RPMI7951 (cell line): ENCODE measurements at places on chromosomes 6 and 20. TPM values are rescaled to one million over a fixed set of nuclear protein-coding genes. Genes with fewer than 3 reads are reported as not detected.

- no peak for DNase-seq
Measured at GRCh38 chr6:36272234-36272633, 2.4 kb downstream of the PNPLA1 start.

DNA sequence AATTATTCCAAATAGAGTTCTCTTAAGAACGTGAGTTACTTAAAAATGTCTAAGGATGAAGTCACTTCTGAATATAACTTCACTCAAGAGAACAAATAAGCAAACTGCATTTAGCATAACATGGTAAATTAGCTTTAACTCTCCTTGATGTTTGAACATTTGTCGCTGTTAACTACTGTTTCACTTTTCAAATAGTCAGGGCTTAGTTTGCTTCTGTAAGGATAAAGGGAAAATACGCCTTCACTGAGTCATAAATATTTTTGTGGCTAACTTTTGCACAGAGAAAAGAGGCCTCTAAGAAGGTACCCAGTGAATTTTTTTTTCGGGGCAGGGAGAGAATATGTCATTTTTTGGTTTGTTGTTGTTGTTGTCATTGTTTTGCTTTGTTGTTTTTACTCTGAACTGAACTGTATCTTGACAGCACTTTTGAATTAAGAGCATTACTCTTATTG is 8.1 kb downstream of the PTPN1 start:
- DNase-seq: peak; percentile 69

DNA sequence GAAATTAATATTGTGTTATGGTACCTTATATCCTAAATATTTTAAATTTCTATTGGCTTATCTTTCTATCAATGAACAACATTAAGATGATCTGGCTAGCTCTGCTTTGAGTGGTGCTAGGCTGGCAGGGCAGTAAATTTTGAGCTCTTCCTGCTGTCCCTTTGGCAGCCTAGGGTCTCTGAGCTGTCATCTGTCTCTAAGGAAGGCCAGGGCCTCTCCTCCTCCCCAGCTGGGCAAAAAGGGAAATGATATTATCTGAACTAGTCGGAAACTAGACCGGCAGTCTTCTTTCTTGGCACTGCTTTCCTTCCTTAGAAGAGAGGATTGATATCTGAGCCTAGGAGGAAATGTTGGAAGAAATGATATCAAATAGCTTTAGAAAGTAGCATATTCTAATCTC is 176.7 kb upstream of the BTBD3 start:
- no peak for DNase-seq

DNA sequence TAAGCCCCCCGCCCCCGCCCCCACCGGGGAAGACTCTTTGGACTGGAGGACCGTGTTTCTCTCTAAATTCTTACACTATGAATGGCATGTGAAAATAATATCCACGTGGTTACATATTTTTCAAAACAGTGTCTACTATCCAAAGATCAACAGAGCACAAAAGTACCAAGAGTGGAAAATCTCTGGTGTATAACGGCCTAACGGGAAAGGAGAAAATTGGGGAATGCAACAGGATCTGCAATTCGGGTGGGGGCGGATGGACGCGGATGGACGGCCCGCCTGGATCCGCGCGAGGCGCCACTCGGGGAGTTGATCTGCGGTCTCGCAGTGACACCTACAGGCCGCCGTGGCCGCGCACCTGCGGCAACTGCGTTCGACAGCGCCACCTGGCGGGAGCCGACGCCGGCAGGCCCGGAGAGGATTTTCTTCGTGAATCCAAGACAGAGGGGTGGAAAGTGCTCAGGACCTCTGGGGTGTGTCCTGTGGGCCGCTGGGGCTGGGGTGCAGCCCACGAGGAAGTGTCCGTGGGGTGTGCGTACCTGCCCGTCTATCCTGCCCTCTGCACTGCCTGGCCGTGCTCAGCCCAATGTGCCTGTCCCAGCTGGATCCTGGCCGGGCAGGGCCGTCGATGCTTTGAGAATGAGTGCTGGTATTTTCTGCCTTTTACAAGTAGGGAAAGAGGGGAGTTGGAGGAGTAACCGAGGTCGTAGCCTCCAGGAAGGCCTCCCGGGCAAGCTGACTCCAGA is 18.6 kb downstream of the ANKRD60 start:
- peak; percentile 73 for DNase-seq

DNA sequence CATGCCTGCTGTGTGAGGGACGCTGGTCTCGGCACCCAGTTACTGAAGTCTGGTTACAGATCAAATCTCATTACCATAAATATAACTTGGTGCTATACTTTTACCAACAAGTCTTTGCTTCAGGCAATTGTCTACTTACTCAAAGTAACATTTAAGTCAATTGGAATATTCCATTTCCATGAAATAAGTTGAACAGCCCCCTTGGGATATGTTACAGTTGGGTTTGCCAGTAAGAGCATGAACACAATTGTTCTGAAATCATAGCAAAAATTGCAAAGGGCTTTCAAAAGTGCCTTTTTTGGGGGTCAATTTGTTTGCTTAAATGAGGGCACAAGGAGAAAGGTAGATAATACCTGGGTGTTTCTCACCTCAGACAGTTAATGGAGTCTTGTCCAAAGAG is 170.9 kb upstream of the EXOC2 start:
- DNase-seq: no peak

- DNase-seq: no peak
Measured at GRCh38 chr6:10721850-10722569, 860 bp upstream of the TMEM14C start.

DNA sequence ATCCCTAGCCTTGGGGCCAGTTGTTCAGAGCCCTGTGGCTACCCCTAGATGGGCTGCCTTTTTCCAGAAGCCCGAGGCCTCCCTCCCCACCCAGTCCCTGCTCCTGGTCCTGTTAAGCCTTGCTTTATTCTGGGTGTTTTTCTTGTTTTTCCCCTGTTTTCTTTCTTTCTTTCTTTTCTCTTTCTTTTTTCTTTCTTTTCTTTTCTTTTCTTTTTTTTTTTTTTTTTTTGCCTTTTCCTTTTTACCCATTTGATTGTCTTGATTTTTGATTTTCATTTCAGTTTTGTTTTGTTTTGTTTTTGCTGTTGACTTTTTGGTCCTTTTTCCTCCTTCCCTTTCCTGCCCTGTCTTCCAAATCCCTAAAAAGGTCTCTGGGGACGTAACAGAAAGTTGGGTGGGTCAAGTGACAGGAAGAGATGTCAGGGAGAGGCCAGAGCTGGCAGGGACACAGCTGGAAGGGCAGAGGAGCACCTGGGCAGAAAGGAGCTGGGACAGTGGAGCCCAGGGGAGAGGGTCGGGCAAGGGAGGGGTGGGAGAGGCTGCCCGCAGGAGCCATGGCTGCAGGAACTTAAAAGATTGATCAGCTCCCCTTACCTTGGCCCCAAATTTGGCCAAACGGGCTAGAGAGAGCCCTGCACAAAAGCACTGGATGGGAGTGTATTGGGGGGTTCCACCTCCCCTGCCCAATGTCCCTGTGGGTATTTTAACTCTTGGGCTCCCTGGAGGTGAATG is 27.6 kb downstream of the MYH7B start:
- DNase-seq: no peak

DNA sequence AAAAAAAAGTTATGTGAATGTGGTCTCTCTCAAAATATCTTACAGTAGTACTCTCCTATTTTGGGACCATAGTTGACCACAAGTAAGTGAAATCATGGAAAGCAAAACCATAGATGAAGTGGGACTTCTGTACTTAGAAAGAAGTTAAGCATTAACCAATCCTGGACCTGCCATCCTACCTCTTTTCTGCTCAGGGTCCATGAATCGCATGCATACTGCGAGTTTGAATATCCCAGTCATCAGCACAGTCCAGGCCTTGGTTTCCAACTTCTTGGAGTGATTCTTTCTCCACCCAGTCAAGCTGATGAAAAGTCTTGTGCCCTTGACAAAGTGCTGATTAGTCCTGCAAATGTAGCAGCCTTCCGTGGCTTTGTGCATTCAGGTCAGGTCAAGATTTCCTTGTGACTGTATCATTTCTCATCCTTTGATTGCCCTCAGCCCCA is 46.0 kb downstream of the RNF217 start:
- peak; percentile 79 for DNase-seq

- DNase-seq: peak; percentile 28
Measured at GRCh38 chr20:62952968-62953838, 694 bp downstream of the SLC17A9 start.

- DNase-seq: no peak
Measured at GRCh38 chr20:23585449-23585807, 17.1 kb upstream of the CST9L start.

DNA sequence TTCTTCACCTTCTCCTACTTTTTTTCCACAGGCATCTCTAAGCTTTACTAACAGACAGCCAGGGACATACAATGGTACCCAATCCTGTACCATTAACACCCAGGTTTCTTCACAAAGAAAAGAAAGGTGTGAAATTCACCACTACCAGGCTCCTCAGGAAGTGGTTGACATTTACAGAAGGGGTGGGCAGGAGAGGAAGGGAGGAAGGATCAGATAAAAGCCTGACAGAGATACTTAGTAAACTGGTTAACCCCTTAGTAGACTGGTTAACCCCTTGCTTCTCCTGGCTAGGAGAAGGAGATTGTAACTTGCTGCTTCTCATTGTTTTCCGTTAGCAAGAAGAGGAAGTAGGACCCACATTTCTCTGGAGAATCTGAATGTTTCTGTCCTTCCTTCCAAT is 7.2 kb downstream of the SAMD3 start:
- no peak for DNase-seq

DNA sequence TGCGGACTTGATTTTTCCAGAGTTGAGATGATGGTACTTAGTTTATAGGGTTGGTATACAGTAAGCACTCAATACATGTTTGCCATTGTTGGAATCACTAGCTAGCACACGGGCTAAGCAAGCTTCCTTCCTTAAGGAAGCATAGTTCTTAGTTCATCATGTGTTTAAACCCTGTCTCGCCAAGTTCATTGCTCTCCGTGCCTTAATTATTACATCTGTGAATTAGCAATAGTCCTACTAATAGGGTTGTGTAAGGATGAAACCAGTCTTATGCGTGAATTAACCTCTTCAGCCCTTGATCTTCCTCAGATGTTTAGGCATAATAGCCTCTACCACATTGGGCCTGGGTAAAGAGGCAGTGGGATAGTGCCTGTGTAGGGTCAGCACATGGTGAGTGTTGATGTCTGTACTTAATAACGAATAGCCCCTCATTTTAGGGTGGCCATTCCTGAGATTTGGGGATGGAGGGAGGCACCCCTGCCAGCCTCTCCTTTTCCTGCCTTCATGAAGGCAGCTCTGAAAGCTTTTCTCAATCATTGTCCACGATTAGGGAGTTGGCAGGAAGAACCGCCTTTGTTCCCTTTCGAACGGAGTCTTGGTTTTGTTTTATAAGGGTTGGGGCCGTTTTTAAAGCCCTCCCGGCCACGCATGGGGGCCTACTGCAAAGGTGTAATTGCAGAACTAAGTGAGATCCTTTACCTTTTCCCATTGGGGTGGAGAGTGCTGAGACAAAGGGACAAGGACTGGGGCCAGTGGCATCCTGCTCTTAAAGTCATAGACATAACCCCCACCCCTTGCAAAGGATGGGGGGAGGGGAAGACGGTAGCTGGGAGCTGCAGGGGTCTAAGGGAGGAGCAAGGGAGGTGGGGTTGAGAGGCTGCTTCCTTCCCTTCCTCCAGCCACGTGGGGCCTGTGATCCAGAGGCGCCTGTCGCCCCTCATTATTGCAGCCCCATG is 2.1 kb downstream of the DNMT3B start:
- no peak for DNase-seq

- no peak for DNase-seq
Measured at GRCh38 chr6:156771761-156772160, 5.4 kb upstream of the ARID1B start.

- no peak for DNase-seq
Measured at GRCh38 chr20:58985656-58986055, 4.6 kb downstream of the NELFCD start.

- no peak for DNase-seq
Measured at GRCh38 chr6:39840781-39841180, 48.6 kb downstream of the DAAM2 start.

DNA sequence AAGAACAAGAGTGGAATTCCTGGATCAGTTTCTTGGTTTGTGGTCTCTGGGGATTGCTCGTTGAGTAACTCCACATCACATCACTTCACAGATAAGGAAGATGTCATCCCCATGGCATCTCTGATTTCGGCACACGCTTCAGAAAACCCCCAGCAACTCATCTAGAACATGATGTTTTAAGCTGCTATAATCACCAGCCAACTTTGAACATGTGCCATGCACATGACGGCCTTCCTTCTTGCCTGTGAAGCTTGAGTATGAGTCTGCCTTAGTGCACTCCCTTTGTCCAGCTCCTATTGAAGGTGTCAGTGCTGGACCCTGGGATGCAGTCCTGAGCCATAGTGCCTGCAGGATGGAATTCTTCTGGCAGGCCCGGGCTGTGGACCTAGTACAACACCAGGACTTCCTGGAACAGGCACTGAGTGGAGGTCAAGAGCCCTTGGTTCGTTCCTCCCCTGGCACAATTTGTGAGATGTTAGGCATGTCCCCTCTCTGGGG is 231.5 kb upstream of the SUPT3H start:
- DNase-seq: peak; percentile 100

DNA sequence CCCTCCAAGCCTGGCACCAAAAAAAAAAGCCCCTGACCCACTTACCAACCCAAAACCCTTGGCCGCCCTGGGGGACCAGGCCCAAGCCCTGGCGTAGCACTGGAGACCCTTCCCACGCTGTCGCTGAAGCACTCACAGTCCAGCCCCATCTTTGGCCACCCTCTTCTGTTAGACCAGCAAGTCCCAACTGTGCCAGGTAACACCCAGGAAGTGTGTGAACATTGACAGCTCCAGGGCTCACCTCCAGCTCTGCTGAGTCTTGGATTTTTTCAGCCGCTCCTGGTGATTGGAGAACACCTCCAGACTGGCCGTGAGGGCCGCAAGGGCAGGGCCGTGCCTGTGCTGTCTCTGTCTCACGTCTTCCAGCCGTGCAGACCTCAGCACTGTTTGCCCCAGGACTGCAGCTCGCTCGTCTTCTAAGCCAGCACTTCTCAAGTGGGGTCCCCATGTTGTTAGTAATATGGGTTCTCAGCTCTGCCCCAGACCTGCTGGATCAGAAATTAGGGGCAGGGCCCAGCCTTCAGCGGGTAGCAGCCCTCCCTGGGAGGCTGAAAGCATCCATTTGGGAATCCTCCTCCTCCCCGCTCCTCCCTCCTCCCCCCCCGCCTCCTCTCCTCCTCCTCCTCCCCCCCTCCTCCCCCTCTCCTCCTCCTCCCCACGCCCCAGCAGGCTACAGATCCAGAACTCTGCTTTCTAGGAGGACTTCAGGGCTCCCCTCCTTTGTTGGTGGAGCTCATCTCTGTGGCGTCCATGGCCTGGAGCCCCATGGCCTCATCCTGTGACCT is 18.1 kb downstream of the NPEPL1 start:
- no peak for DNase-seq

GRCh38 chr6:84137051-84137375 is 90.4 kb downstream of the CEP162 start:
- no peak for DNase-seq

Gene MOG
- not detected in 2 replicates for total RNA-seq

Gene CDH22
- total RNA-seq: not detected in 2 replicates

Gene SYCP2L
- total RNA-seq: 0.49 and 4.9 TPM in 2 replicates

Gene TP53TG5
- not detected in 2 replicates for total RNA-seq

Gene ETV7
- total RNA-seq: 0.24 and 0.39 TPM in 2 replicates

Gene LZTS3
- total RNA-seq: 1.4 and 3.4 TPM in 2 replicates

Gene ADGB
- not detected in 2 replicates for total RNA-seq
